ENCODE measurements at places on chromosomes 1 and 21.

DNA sequence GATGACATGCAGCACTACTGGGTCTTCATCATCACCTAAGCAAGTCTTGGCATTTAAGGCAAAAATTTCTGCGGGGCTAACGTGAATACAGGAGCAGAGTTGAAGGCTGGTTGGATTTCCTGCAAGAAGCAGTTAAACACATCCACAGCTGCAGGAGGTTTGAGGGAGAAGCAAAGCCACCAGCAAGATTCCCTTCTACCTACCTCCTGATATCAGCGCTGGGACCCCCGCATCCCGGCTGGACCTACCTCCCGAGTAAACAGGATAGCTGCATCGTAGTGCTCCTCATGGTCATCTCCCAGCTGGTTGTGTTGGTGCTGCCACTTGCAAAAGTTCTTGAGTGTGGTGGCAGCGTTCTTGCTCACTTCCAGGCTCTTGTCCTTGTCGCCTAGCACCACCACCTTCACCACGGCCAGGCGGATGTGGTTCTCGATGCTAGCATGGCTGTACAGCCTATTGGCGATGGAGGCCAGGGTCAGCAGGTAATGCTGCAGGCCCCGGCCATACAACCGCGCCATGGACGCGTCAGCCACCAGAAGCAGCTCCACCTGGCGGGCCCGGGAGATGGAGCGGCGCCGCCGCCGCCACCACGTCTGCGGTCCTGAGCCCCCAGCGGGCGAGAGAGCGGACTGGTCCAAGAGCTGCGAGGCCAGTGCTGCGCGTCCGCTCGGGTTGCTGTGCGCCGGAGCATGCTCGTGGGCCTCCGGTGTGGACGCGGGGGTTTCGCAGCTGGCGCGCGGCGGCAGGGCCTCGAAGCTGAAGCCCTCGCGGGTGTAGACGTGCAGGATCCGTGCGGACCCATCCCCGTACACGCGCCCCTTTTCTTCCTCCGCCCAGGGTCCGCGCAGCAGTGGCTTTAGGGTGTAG lies 1.6 kb downstream of the ADAMTS5 start:
- DNase-seq = no peak

- peak; percentile 1 for DNase-seq
Observed at GRCh38 chr1:158203693-158204457, 23.2 kb downstream of the CD1D start.

- no peak for DNase-seq
Observed at GRCh38 chr1:12619792-12620487, 1.9 kb upstream of the DHRS3 start.

- DNase-seq = no peak
Observed at GRCh38 chr1:191615101-191615821, 543.0 kb upstream of the RGS18 start.

DNA sequence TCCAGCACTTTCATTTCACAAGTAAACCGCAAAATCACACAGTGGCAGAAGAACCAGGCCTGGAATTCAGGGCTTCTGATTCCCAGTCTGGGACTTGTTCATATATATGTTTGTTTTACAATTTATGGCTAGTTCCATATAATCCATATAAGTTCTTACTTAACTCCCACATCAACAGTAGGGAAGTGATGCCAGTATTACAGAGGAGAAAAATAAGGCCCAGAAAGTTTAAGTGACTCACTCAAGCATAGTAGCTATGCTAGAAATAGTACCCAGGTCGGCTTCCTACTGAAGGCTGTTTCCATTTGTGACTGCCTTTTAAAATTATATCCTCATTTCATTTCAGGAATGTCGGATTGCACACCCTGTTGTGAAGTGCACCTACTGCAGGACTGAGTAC lies 1.4 kb downstream of the FAM76A start:
- no peak for DNase-seq

DNA sequence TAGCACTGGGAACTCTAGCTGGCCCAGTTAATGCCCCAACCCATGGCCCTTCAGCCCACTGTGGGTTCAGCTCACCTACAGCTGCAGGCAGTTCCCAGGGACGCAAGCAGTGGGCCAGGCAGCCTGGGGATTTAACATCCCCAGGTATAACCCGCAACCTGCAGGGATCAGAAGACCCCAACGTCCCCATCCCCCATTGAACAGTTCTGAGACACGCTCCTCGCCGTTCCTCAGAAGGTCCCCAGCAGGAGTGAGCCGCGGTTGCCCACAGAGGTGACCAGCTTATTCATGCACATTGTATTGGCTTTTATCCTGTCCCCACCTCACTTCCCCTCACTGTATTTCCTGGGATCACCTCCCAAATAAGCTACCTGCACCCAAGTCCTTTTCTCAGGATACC lies 5.0 kb upstream of the MATN1 start:
- no peak for DNase-seq

DNA sequence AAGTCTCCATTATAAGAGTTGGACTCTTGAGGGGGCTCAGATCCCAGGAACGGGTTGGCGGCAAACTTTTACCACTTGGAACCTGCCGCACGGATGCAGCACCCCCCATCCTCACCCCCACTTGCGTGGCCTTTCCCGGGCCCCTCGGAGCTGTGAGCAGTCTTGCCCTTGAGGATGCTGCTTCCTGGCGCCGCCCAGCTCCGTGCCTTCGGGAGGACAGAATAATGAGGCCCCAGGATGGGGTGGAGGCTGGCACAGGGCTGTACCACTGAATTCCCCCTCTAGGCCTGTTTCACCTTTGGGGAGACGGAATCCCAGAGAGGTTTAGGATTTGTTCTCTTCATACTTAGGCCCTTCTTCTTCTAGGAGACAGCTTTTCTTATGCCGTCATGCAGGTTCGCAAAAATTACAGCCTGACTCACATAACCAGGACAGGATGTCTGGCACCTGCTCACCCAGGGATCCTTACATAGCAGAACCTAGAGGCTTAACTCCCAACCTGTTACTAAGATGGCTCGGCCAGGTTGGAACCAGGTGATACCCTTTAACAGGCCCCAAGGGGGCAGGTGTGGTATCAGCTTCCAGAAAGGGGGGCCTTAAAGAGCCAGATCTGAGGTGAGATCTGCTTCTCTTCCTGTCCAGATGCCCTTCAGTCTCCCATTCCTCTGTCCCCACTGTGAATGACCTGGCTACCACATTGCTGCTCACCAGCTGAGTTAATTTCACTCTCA lies 1.5 kb downstream of the TRNP1 start:
- DNase-seq = no peak

GRCh38 chr1:239870194-239870593 lies 221.5 kb upstream of the FMN2 start:
- DNase-seq = no peak

DNA sequence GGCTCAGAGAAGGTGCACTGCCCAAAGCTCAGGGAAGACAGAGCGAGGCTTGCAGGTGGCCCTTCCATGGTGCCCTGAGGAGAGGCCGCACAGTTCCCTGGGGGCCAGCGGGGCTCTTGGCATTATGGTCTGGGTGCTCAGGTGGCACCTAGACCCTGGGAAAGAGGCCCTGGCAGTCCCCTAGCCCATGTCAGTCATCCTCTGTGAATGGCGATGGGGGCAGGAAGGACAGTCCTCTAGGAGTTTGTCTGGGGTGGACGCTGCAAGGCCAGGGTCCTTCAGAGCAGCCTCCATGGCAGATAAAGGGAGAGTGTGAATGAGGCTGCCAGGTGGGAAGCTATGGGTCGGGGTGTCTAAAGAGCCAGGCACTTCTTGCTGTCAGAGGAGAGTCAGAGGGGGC lies 345.9 kb upstream of the VAMP3 start:
- DNase-seq = no peak
